Natural killer cell treated with Interleukin-12 subunit alpha and Interleukin-12 subunit beta and Interleukin-15 and Interleukin-18, amount 100 ng/mL, for 72 hours (primary cell): ENCODE measurements at places on chromosomes 6 and 20.

DNA sequence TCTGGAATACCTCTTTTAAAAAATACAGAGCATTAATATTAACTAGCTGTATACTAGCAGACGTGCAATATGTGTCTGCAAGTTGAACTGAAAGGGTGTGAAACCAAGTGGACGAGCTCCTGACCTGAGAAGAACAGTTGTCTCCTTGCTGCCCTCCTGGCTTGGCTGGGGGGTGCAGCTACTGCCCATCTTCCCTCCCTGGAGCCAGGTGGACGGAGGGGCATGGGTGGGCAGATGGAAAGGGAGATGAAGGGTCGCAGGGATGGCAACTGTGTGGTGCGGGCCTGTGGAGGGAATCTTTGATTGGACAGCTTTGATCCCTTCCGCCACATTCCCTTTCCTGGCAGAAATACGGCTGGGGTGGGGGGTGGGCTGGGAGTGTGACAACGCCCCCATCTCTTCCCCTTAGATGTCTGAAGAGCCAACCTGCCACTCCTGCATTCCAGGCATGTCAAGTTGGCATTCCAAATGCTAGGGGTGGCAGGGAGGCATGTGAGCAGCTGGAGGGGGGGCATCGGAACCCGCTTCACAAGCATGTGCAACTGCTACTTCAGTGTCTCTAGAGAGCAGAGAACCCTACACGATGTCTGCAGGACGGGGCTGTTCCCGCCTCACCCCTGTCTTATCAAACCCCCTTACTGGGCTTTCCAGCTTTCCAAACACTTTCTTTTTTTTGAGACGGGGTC lies 37.3 kb downstream of the SRSF3 start:
- H3K27me3 ChIP-seq = no peaks in the 10 kb centered on the region
- H3K36me3 ChIP-seq = no peaks in the 10 kb centered on the region
- H3K4me3 ChIP-seq = no peak overlapping the region
- no peak for DNase-seq
- no peak overlapping the region for H3K27ac ChIP-seq

DNA sequence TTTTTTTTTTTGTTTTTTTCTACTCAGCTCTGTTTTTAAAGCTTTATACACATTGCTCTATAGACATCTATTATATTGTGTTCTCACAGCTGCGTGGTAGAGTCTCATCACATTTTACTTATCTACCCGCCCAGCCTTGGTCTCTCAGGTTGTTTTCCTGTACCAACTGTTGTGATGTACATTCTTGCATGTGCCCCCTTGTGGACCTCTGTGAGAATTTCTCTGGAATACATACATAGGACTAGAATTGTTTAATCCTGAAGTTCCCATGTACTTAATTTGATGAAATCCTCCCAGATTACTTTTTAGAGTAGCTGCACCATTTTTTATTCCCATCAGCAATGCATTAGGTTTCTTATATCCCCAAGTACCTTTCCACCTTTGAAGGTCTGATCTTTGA lies 40.4 kb upstream of the TINAG start:
- H3K4me1 ChIP-seq = no peaks in the 10 kb centered on the region
- no peak overlapping the region for H3K4me3 ChIP-seq
- H3K27me3 ChIP-seq = no peaks in the 10 kb centered on the region
- no peak for DNase-seq
- H3K27ac ChIP-seq = no peak overlapping the region

GRCh38 chr6:3368685-3369084 lies 88.2 kb downstream of the SLC22A23 start:
- no peak overlapping the region for H3K27ac ChIP-seq
- H3K4me1 ChIP-seq = no peaks in the 10 kb centered on the region
- no peak overlapping the region for H3K4me3 ChIP-seq

DNA sequence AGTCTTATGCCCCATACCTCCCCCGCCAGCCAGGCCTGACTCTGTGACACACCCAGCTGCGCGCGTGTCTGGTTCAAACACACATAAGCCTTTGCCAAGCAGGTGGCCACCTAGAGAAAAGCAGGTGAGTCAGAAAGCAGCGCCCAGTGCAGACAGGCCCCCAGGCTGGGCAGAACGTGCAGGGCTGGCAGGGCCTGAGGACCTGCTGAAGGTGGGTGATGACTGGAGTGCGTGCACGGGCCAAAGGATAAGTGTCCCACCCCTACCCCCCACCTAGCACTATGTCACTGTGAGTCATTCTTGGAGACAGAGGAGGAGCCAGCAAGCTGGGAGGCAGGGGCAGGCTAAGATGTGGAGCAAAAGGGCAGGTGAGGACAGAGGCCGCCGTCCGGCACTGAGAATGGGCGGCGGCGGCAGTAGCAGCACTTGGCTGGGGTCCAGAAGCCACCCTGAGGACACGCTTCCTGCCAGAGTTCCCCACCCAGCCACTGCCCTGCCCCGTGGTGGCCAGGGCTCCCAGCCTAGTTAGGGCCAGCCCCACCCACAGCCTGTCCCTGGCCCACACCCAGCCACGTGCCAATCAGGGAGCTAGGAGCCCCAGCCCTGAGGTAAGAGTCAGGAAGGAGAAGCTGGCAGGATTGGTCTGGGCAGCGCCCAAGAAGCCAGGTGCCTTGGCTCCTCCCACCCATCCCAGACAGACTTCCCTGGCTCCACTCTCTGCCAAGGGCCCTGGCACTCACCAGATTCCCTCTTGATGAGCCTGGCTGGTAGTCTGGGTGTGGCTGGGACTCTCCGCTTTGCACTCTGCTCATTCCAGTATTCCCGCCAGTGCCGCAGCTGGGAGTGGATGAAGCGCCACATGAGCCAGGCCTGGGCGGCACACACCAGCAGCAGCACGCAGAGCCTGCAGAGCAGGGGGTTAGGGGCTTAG lies 72.7 kb downstream of the TRAM2 start:
- DNase-seq = no peak
- no peak overlapping the region for H3K27ac ChIP-seq
- H3K36me3 ChIP-seq = no peaks in the 10 kb centered on the region
- no peaks in the 10 kb centered on the region for H3K4me1 ChIP-seq
- no peaks in the 10 kb centered on the region for H3K27me3 ChIP-seq
- no peak overlapping the region for H3K4me3 ChIP-seq

GRCh38 chr6:90646940-90647339 lies 60.1 kb upstream of the MAP3K7 start:
- H3K27me3 ChIP-seq = peaks cover 10% of the 10 kb centered on the region
- no peak overlapping the region for H3K4me3 ChIP-seq
- no peaks in the 10 kb centered on the region for H3K4me1 ChIP-seq
- no peak for DNase-seq

- H3K4me1 ChIP-seq = no peaks in the 10 kb centered on the region
- no peak overlapping the region for H3K27ac ChIP-seq
- no peak for DNase-seq
- no peaks in the 10 kb centered on the region for H3K36me3 ChIP-seq
- H3K4me3 ChIP-seq = no peak overlapping the region
These were observed 92.7 kb upstream of the AFDN start for GRCh38 chr6:167733740-167734661.

- no peak for DNase-seq
- no peaks in the 10 kb centered on the region for H3K27me3 ChIP-seq
- no peaks in the 10 kb centered on the region for H3K36me3 ChIP-seq
- no peak overlapping the region for H3K4me3 ChIP-seq
- peaks cover 9% of the 10 kb centered on the region for H3K4me1 ChIP-seq
These were observed 16.1 kb upstream of the MRGBP start for GRCh38 chr20:62780204-62780603.

GRCh38 chr6:124033501-124033900 lies 229.8 kb downstream of the NKAIN2 start:
- no peak for DNase-seq
- no peak overlapping the region for H3K4me3 ChIP-seq
- no peaks in the 10 kb centered on the region for H3K27me3 ChIP-seq
- H3K36me3 ChIP-seq = no peaks in the 10 kb centered on the region

DNA sequence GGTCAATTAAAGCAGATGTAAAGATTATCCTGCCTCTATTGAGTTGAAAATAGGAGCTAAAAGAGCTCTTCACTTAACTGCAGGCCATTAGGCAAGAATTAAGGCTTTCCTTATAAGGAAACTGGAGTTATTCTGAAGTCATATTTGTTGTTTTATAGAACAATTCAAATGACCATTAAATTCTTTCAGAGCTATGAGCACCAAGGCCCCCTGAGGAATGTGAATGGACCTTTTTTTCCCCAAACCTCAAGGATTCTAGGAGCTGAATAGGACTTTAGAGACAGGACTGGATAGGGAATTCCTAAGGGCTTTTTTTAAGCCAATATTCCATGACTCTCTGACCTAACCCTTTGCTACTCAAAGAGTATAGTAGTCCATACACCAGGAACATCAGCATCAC lies 565.7 kb upstream of the BTBD3 start:
- H3K27me3 ChIP-seq = no peaks in the 10 kb centered on the region
- no peaks in the 10 kb centered on the region for H3K4me1 ChIP-seq
- no peaks in the 10 kb centered on the region for H3K36me3 ChIP-seq
- H3K4me3 ChIP-seq = no peak overlapping the region

- H3K4me1 ChIP-seq = no peaks in the 10 kb centered on the region
- no peaks in the 10 kb centered on the region for H3K27me3 ChIP-seq
- H3K36me3 ChIP-seq = peaks cover 6% of the 10 kb centered on the region
These were observed 650.6 kb downstream of the CBLN4 start for GRCh38 chr20:55354720-55355119.

- no peak overlapping the region for H3K27ac ChIP-seq
- H3K36me3 ChIP-seq = no peaks in the 10 kb centered on the region
- H3K4me3 ChIP-seq = no peak overlapping the region
- H3K27me3 ChIP-seq = peaks cover 17% of the 10 kb centered on the region
- DNase-seq = no peak
- no peaks in the 10 kb centered on the region for H3K4me1 ChIP-seq
These were observed 32.0 kb downstream of the HLA-C start for GRCh38 chr6:31239854-31240253.

DNA sequence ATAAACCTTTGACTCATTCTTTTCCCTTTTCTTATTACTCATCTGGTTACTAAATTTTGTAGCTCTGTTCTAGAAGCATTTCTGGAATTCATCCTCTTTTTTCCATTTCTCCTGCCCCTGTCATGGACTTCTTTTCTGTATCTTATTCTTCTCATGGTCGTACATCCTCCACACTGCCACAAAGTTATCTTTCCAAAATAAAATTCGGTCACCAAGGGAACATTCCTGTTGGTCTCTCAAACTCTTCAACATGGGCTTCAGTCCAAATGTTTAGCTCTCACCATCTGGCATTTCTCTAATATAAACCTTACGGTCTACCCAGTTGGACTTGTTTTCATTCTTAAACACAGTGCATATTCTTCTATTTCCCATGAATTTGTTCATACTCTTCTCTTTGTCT lies 428.8 kb upstream of the ID4 start:
- H3K4me3 ChIP-seq = no peak overlapping the region
- H3K36me3 ChIP-seq = peaks cover 4% of the 10 kb centered on the region
- no peak for DNase-seq

DNA sequence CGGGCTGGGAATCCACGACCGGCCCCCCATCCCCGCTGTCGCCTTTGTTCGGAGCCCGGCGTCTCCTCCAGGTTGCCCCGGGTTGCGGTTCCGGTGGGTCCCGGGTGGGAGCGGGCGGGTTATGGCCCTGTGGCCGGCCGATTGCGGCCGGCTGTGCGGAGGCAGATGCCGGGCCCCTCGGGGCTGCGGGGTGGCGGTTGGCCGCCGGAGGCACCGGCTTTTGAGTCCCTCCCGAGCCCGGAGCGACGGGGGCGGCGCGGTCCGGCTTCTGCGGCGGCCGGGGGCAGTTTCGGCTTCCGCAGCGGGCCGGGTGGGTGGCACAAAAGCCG lies 431 bp downstream of the LOC128125822 start:
- H3K4me3 ChIP-seq = peak overlapping the region; percentile 95
- peaks cover 17% of the 10 kb centered on the region for H3K36me3 ChIP-seq
- H3K4me1 ChIP-seq = peaks cover 19% of the 10 kb centered on the region
- no peaks in the 10 kb centered on the region for H3K27me3 ChIP-seq

DNA sequence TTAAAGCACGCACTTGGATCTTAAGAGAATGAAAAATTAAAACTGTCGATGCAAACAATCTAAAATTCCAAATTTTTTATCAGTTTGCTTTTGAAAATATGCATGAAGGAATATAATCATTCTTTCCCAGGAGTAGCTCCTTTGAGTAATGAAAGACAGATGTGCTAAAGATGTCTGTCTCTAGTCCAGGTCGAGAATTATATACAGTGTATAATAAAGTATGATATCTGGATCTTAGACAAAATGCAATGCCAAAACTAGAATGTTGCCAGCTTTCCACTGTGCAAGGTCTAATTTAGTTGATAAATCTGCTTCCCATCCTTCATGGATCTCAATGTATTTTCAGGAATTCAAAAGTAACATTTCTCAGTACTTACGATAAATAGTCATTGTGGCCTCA lies 65.1 kb upstream of the ADGRG6 start:
- peaks cover 14% of the 10 kb centered on the region for H3K27me3 ChIP-seq
- H3K27ac ChIP-seq = no peak overlapping the region
- no peak for DNase-seq
- H3K4me1 ChIP-seq = no peaks in the 10 kb centered on the region
- H3K36me3 ChIP-seq = no peaks in the 10 kb centered on the region

GRCh38 chr20:52081791-52082190 lies 109.8 kb downstream of the ZFP64 start:
- peaks cover 2% of the 10 kb centered on the region for H3K36me3 ChIP-seq
- H3K27me3 ChIP-seq = no peaks in the 10 kb centered on the region
- DNase-seq = no peak

GRCh38 chr6:149249370-149250357 lies 67.8 kb upstream of the TAB2 start:
- H3K27ac ChIP-seq = peak overlapping the region; percentile 4
- no peak overlapping the region for H3K4me3 ChIP-seq
- H3K36me3 ChIP-seq = no peaks in the 10 kb centered on the region
- DNase-seq = no peak

DNA sequence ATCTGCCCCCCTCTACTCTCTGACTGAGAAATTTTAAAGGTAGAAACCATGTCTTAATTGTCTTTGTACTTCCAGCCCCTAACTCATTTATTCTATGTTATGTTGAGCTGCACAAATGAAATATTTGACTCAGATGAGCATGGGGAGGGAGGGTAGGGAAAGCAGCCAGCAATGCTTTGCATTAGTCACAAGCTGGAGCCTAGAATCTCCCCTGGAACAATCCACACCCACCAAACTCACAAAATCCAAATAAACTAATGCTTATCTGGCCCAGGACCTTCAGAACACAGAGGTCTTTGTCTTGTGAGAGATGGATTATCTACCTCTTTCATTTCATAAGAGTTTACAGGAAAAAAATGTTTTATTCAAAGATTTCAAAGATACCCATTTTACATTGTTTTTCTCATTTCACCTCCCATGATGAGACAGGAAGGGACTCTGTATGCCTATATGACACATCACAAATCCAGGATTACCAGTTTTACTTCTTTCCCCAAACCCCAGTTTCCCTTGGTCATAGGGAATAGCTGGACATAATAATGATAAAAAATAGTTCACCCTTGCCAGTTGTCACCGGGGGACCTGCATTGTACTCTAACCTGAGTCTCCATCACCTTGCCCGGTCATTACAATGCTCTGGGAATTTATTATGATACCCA lies 466.9 kb downstream of the KIF16B start:
- H3K4me1 ChIP-seq = no peaks in the 10 kb centered on the region
- no peak for DNase-seq
- no peaks in the 10 kb centered on the region for H3K36me3 ChIP-seq
- H3K27me3 ChIP-seq = peaks cover 2% of the 10 kb centered on the region
- H3K27ac ChIP-seq = no peak overlapping the region
